GM04504 (cell line): ENCODE measurements at places on chromosomes 3 and 15.

DNA sequence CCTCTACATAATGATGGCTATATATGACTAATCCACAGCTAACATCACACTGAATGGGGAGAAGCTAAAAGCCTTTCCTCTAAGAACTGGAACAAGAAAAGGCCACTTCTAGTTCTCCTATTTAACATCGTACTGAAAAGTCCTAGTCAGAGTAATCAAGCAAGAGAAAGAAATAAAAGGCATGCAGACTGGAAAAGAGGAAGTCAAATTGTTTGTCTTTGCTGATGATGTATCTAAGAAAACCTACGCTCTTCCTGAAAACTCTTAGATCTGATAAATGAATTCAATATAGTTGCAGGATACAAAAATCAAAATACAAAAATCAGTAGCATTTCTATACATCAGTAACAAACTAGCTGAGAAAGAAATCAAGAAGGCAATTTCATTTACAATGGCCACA is 116.9 kb downstream of the TP63 start:
- DNase-seq: no peak

DNA sequence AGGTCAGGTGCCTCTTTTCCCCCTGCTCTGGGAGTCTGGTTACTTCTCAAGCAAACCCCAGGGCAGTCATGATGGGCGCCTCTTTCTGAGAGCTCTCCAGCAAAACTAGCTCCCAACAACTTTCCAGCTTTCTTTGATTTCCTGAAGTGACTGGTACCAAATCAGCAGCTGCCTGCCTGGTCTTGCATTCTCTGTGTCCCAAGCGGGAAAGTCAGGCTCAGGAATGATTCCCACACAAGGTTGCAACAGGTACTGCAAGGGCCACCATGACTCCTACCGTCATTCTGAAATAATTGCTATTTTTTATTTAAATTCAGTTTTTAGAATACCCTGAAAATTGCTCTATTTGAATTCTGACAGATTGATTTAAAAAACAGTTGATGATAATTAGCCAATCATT is 658.7 kb downstream of the SQOR start:
- no peak for DNase-seq

DNA sequence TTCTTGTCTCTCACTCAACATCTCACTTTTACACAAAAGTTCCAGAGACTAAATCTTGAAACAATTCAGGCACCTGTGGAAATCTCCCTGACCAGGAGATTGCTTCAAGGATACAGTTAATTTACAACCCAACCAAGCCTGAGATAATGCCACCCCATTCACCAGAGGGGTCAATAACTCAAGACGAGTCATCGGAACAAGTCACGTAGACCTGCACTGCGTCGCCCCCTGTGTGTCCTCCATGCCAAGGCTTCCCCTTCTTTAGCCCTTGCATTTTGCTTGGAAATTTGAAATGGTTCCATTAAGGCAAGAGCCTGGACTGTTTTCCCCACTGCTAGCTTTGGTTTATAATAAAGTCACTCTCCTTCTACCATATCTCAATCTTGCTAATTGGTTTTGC is 129.0 kb upstream of the NEO1 start:
- DNase-seq: no peak

GRCh38 chr15:92773340-92773739 is 117.8 kb upstream of the FAM174B start:
- no peak for DNase-seq

DNA sequence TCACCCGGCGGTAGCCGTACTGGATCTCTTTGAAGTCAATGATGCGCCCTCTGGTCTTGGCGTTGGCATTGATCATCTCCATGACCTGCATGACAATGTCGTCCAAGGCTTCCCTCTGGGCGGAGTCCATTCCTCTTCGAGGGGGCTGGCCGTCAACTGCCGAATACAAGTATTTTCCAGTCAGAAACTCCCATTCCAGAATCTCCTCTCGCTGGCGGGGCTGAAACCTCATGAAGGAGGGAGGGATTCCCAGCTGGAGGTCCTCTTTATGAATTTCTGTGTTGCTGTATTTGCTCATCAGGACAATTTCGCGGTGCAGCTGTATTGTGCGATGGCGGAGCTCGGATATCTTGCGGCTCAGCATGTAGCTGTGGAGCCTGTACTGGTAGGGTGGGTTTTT is 73.4 kb downstream of the CHSY1 start:
- DNase-seq: no peak

- DNase-seq: no peak
Observed at GRCh38 chr3:113258361-113258760, 47.0 kb downstream of the BOC start.
